Activated B cell treated with CpG ODN at 0.5 μM for 24 hours (primary cell): ENCODE measurements at places on chromosomes 12 and 14. TPM values are rescaled to one million over a fixed set of nuclear protein-coding genes. Genes with fewer than 3 reads are reported as not detected.

DNA sequence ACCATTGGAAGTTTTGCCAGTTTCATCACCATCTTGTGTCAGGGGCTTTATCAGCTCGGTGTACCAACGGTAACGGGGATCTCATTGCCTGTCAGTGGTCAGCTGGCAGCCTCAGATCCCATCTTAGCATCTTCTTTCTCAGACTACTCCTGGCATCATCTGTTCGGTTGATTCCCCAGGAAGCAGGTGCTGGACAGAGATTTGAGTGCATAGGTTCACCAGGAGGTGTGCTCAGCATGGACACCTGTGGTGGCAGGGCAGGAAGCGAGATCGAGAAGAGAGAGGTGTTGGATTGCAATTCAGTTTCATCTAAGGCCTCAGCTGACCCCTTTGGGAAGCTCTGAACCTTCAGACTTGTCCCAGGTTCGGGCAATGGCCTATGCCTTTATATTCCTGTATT lies 76.0 kb downstream of the C12orf75 start:
- no peak for DNase-seq

DNA sequence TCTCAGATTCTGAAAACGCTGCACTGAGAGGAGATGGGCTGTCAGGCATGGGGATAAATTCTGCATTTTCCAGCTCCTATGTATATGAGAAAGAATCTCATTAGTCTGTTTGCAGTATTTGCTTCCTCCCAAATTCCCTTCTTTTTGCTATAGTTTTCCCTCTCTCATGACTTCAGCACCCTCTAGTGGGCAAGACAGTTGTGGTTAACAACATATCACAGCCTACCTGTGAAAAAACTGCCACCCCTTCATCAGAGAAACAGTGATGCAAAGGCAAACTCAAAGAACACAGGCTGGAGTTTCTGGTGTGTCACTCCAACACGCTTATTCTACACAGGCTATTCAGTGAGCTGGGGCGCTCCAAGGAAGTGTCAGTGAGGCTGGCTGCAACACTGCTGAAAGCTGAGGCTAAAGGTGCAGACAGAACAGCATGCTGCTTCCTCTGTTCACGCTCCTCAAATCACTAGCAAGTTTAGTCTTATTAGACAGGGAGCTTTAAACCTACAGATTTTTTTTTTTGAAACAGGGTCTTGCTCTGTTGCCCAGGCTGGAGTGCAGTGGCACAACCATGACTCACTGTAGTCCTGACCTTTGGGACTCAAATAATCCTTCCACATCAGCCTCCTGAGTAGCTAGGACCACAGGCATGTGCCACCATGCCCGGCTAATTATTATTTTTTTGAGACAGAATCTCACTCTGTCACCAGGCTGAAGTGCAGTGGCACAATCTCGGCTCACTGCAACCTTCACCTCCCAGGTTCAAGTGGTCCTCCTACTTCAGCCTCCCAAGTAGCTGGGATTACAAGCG lies 19.3 kb downstream of the ZC2HC1C start:
- DNase-seq, result no peak

DNA sequence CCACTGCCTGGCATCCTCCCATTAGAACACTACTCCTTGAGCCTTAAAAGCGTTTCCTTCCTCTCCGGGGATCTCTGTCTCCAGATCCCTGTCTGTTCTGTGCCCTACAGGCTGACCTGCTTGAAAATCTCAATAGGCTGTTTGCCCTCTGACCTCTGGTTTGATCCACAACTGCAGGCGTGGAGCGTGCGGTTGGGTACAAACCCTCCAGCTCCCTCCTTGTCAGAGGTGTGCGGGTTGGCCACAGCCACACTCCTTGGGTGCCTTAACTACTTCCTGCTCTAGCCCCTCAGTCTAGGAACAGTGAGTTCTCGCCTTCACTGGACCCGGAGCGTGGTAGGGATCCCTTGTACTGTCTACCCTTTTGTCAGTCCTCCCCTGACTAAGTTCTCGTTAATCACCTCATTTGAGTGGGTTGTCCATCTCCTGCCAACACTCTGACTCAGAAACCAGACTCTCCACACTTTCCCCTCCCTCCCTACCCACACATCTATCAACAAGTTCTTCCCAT lies 33.1 kb downstream of the CMKLR1 start:
- no peak for DNase-seq

Gene ADCY6
- 0.37 and 0.60 TPM in 2 replicates for total RNA-seq

GRCh38 chr12:11875414-11875935 lies 195.3 kb upstream of the BCL2L14 start:
- DNase-seq, result no peak
